ENCODE measurements at places on chromosomes 2 and 18. TPM values are rescaled to one million over a fixed set of nuclear protein-coding genes. Genes with fewer than 3 reads are reported as not detected.

PLEKHM3 gene
- total RNA-seq = 12.2 TPM

- no peaks in the 10 kb centered on the region for H3K4me1 ChIP-seq
- no peak overlapping the region for H3K27ac ChIP-seq
- no peak for DNase-seq
- no peak overlapping the region for H3K4me3 ChIP-seq
- H3K36me3 ChIP-seq = no peaks in the 10 kb centered on the region
- H3K27me3 ChIP-seq = no peaks in the 10 kb centered on the region
These were observed 181.4 kb downstream of the MYO5B start for GRCh38 chr18:50013363-50014138.

GRCh38 chr18:33712719-33713118 is 134.7 kb downstream of the ASXL3 start:
- H3K27ac ChIP-seq = no peak overlapping the region
- H3K4me1 ChIP-seq = no peaks in the 10 kb centered on the region
- no peaks in the 10 kb centered on the region for H3K27me3 ChIP-seq
- no peak for DNase-seq

RAB17 gene
- not detected for total RNA-seq

SLC9A4 gene
- 0.05 TPM for total RNA-seq

GRCh38 chr2:152587187-152587947 is 129.9 kb downstream of the PRPF40A start:
- H3K4me1 ChIP-seq = peaks cover 9% of the 10 kb centered on the region
- DNase-seq = no peak
- no peak overlapping the region for H3K4me3 ChIP-seq
- H3K27me3 ChIP-seq = no peaks in the 10 kb centered on the region
- H3K27ac ChIP-seq = no peak overlapping the region

RAX gene
- not detected for total RNA-seq

GRCh38 chr2:221747289-221747972 is 175.3 kb upstream of the EPHA4 start:
- no peak overlapping the region for H3K27ac ChIP-seq
- no peaks in the 10 kb centered on the region for H3K27me3 ChIP-seq
- H3K4me1 ChIP-seq = no peaks in the 10 kb centered on the region

- H3K4me3 ChIP-seq = no peak overlapping the region
- peak overlapping the region; percentile 64 for H3K27ac ChIP-seq
- DNase-seq = no peak
- H3K27me3 ChIP-seq = no peaks in the 10 kb centered on the region
- H3K36me3 ChIP-seq = peaks cover 10% of the 10 kb centered on the region
These were observed 29.1 kb downstream of the UXS1 start for GRCh38 chr2:106165029-106165428.

APOB gene
- total RNA-seq = not detected

IL37 gene
- not detected for total RNA-seq

GRCh38 chr2:118110310-118110709 is 22.0 kb downstream of the INSIG2 start:
- H3K27ac ChIP-seq = no peak overlapping the region
- no peaks in the 10 kb centered on the region for H3K27me3 ChIP-seq
- peaks cover 4% of the 10 kb centered on the region for H3K4me1 ChIP-seq

DNA sequence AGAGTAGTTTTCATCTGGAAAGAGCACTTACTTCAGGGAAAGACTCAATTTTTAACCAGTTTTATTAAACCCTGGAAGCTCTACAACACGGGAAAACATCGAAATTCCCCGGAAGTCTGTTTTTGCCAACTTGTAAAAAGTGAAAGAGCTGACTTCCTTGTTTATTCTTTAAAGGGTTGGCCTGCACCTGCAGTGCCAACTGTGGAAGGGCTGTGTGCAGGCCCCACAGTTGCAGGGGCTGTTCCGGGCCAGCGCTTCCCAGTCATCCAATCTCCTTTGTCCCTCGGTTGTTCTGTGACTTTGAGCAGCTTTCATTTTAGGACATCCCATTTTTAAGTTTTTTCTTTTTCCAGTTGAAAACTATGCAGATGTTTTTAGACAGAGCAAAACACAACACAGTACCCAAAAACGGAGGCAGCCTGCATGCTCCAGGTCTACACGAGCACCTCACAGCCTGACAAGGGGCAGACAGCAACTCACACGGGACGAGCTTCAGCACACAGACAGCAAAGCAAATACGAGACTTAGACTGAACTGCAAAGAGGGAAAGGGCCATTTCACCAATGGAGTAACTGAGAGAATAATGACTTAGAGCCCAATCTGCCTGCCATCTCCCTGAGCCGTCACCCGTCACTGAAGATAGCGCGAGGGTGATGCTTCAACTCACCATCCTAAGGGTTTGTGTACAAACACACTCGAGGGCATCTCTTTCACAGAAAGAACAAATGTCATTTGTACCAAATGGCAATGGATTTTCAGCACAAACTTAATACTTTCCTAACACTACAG is 70.6 kb downstream of the EMILIN2 start:
- H3K27me3 ChIP-seq = no peaks in the 10 kb centered on the region
- H3K27ac ChIP-seq = peak overlapping the region; percentile 90
- DNase-seq = no peak
- peaks cover 41% of the 10 kb centered on the region for H3K4me1 ChIP-seq
- peak overlapping the region; percentile 79 for H3K4me3 ChIP-seq

ABCB6 gene
- 12.1 TPM for total RNA-seq

GRCh38 chr2:83459456-83459855 is 999.6 kb downstream of the SUCLG1 start:
- no peaks in the 10 kb centered on the region for H3K27me3 ChIP-seq
- H3K36me3 ChIP-seq = no peaks in the 10 kb centered on the region
- H3K4me1 ChIP-seq = no peaks in the 10 kb centered on the region
- no peak overlapping the region for H3K4me3 ChIP-seq
- no peak for DNase-seq

SPP2 gene
- not detected for total RNA-seq

ZAP70 gene
- 4.8 TPM for total RNA-seq

All from activated B cell treated with CpG ODN at 0.5 μM for 24 hours (primary cell).